CD4-positive, alpha-beta T cell treated with Interleukin-1 beta for 1 hour (primary cell): ENCODE measurements at places on chromosomes 3 and 15.

GRCh38 chr3:38446812-38447211 is 6.9 kb upstream of the ACVR2B start:
- DNase-seq: no peak

GRCh38 chr3:42129014-42129953 is 38.1 kb downstream of the TRAK1 start:
- no peak for DNase-seq

GRCh38 chr3:13501958-13502790 is 22.1 kb downstream of the HDAC11 start:
- no peak for DNase-seq

DNA sequence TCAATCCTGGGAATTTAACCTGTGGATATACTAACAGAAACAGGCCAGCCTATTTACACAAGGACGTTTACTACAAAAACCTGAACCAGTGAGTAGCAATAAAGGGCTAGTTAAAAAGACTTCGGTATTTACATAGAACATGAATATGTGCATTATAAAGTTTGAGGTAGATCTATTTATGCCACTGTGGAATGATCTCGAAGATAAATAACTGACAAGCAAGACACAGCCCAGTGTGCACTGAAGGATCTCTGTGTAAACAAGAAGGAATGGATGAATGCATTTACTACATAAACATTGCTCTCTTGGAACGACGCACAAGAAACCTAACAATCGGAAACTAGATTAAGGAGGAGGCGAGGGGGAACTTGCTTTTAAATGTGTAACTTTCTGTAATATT is 132.0 kb upstream of the NSMCE3 start:
- no peak for DNase-seq

GRCh38 chr3:114660808-114661207 is 367.0 kb downstream of the TIGIT start:
- DNase-seq: no peak

GRCh38 chr3:16089521-16089920 is 85.0 kb upstream of the GALNT15 start:
- DNase-seq: no peak

DNA sequence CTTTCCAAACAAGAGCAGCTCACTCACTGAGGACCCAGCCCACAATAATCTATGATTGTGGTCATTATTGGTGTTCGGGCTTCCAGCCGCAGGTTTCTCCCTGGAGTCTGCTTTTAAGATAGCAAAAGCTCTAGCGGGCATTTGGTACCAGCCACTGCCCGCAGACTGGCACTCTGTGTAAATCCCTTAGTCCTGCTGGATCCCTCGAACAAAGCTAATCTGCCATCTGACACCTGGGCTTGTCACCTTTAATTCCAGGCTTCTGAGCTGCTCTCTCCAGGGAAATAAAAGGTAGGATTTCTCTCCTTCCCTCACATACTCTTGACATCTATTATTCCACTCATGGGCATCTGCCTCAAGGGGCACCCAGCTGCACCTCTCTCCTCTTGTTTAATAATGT is 158.7 kb downstream of the PDCD6IP start:
- no peak for DNase-seq

DNA sequence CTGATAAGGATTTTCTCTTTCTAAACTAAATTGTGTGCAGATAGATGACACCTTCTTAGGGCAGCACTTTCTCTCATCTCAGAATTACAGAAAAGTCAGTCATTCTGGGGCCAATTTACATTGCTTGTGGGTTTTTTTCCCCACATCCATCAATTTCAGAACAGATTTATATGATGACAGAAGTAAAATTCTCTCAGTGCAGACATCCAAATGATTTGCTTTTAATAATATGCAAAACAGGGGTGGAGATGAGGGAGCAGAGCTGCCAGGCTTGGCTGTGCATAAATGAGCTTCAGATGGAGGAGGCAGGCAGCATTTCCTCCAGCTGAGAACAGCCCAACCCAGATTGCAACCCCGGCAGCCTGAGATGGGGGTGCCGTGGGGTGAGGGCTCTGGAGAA is 44.0 kb downstream of the EDEM1 start:
- DNase-seq: no peak

GRCh38 chr3:112848196-112848595 is 1.5 kb upstream of the CD200R1L start:
- DNase-seq: peak; percentile 39

- no peak for DNase-seq
Observed at GRCh38 chr3:9035961-9036360, 72.7 kb upstream of the RAD18 start.

- no peak for DNase-seq
Observed at GRCh38 chr3:124966521-124967445, 32.2 kb upstream of the MUC13 start.

- peak; percentile 57 for DNase-seq
Observed at GRCh38 chr3:58630076-58630709, 36.4 kb downstream of the FAM3D start.

DNA sequence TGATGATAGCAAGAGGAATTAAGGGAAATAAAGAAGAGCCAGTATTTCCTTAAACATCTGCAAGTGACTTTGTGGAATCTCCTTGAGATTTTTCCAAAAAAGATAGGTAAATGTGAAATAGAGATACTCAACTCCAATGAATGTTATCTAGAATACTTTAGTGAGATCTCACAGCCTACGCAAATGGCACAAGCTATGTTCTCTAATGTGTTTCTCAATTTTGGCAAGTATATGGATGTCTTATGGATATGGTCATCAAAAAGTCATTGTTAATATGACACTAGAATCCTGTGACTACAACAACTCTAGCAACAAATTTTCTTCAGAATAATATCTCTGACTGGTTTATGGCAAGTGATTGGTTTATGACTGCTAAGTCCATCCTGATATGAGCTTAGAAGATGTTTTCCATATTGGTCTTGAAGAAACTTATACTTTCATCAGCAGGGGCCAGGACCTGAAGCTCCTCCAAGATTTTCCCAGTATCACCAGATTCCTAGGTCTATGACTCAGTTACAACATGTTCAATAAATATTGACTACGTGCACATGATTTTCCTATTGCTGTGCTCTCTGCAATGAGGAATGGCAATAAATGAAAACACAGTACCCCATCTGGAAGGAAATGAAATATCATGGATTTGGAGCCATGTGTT is 170.9 kb upstream of the THBS1 start:
- DNase-seq: no peak
